ENCODE measurements at places on chromosomes 5 and 9.

DNA sequence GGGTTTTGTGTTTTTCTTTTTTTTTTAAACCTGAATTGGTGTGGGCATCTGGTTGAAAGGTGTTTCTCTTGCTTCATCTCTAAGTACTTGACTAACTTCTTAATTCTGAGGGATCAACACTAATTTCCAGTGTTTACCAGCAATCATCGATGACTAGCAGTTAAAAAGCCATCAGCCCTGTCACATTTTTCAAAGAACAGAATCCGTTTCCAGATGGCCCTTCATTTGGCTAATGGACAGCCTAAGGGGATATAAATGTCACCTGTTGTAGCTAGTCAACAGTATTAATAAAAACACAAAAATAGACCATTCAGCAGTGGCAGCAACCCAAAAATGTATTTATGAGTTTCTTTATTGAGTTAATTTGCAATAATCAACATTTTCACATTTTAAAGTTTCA is 1076.5 kb downstream of the MAT2B start:
- no peaks in the 10 kb centered on the region for H3K4me1 ChIP-seq
- no peaks in the 10 kb centered on the region for H3K36me3 ChIP-seq
- H3K27ac ChIP-seq: no peak overlapping the region
- H3K27me3 ChIP-seq: no peaks in the 10 kb centered on the region
- DNase-seq: no peak

DNA sequence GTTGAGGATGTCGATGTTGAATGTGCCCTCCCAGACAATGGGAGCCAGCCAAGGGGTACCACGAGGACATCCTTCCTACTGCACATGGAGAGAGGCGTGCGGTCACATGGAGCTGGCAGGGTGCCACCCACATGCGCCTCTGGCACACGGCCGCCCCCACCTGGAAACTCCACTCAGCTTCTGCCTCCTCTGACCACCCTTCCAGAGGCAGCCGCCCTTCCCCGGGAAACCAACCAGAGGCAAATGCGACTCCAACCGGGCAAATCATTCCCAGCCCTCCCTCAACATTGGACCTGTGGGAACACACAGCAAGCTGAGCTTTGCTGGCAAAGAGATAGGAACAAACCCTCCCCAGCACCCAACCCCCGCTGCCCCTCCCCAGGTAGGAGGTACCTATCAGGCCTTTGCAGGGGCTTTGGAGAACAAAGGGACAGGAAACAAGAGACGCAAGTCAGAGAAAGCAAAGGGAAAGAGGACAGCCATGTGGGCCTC is 17.5 kb downstream of the ABO start:
- H3K27ac ChIP-seq: no peak overlapping the region
- DNase-seq: no peak
- no peaks in the 10 kb centered on the region for H3K36me3 ChIP-seq
- H3K4me3 ChIP-seq: no peak overlapping the region
- no peaks in the 10 kb centered on the region for H3K27me3 ChIP-seq
- peaks cover 7% of the 10 kb centered on the region for H3K4me1 ChIP-seq

DNA sequence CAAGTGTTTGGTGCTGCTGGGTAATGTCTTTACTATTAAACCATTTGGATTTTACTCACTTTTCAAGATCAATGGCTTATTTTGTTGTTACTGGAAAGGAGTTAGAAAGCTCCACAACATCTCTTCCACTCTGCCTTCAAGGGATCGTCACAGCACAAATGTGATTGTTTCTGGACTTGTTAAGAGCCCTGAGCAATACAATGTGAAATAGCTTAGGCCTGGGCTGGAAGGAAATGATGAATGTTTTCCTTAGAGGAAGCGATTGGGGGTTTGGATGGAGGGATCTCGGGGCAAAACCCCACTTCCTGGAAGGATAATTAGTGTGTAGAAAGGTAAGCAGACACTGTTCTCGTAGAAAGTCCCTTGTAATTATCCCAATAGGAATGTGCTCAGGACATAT is 59.3 kb upstream of the MYO10 start:
- H3K4me1 ChIP-seq: peaks cover 5% of the 10 kb centered on the region
- DNase-seq: no peak
- no peak overlapping the region for H3K27ac ChIP-seq
- no peak overlapping the region for H3K4me3 ChIP-seq
- H3K27me3 ChIP-seq: no peaks in the 10 kb centered on the region
- H3K36me3 ChIP-seq: no peaks in the 10 kb centered on the region

DNA sequence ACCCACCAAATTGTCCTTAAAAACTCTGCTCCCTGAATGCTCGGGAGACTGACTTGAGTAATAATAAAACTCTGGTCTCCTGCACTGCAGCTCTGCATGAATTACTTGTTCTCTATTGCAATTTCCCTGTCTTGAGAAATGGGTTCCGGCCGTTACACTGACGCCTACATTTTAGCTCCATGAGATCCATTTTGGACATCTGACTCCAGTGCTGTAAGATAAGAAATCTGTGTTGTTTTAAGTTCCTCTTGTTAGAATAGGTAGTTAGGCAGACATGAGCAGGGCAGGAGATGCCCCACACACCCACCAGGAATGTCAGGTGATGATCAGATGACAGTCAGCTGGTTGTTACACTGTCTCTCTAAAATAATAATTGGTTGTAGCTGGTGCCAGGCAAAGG is 125.8 kb upstream of the SHB start:
- H3K27ac ChIP-seq: no peak overlapping the region
- H3K36me3 ChIP-seq: no peaks in the 10 kb centered on the region
- no peaks in the 10 kb centered on the region for H3K4me1 ChIP-seq

DNA sequence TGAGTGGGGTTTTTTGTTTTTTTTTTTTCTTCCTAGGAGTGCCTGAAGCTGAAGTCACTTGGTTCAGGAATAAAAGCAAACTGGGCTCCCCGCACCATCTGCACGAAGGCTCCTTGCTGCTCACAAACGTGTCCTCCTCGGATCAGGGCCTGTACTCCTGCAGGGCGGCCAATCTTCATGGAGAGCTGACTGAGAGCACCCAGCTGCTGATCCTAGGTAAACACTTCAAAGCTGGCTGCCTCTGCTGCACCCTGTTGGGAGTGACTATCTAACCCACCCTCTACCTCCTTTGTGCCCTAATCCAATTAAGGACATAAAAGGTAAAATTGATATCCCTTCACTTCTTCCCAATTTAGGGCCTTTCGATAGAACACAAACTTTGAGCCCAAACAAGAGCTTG is 206.8 kb downstream of the SAXO1 start:
- no peaks in the 10 kb centered on the region for H3K27me3 ChIP-seq
- no peak for DNase-seq
- peaks cover 21% of the 10 kb centered on the region for H3K4me1 ChIP-seq
- no peaks in the 10 kb centered on the region for H3K36me3 ChIP-seq
- H3K27ac ChIP-seq: no peak overlapping the region

DNA sequence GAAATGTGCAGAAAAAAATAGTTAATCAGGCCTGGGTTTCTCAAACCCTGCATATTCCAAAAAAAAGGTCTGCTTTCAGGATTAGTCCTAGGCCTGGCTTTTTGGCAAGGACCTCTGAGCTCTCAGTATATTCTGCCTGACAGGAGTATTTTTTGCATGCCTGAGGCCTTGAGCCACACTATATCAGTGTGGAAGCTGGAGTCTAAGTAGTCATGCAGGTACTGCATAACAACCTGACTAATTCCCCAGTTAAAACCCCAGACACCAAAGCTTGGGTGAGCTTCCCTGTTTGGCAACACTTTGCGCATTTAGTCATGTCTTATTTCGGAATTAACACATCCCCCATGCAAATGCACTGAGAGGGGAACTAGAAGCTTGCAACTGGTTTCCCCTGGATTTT is 359.5 kb downstream of the CETN3 start:
- no peak overlapping the region for H3K27ac ChIP-seq
- H3K36me3 ChIP-seq: no peaks in the 10 kb centered on the region
- no peak overlapping the region for H3K4me3 ChIP-seq
- DNase-seq: no peak
- peaks cover 12% of the 10 kb centered on the region for H3K4me1 ChIP-seq

- H3K36me3 ChIP-seq: no peaks in the 10 kb centered on the region
- DNase-seq: no peak
- no peaks in the 10 kb centered on the region for H3K27me3 ChIP-seq
- no peak overlapping the region for H3K4me3 ChIP-seq
- H3K27ac ChIP-seq: no peak overlapping the region
Observed at GRCh38 chr9:87123830-87124229, 176.5 kb upstream of the GAS1 start.

DNA sequence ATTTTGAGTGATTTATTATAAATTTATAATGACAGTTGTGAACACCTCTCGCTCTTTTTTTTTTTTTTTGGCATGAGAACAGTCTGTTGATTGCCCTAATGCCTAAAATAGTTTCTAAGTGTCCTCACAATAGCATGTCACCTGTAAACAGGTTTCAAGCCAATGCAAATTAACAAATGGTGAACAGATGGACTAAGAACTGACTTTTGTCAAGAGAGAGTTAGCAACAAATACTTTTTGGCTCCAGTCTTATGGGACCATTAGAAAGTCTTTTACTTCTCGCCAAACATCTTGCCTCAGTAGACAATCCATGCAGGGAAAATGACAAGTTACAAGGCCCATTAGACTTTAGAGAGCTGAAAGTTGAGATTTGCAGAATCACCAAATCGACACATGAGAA is 67.8 kb downstream of the MED27 start:
- H3K27ac ChIP-seq: no peak overlapping the region
- peaks cover 37% of the 10 kb centered on the region for H3K4me1 ChIP-seq
- no peak overlapping the region for H3K4me3 ChIP-seq
- no peaks in the 10 kb centered on the region for H3K27me3 ChIP-seq
- DNase-seq: no peak
- H3K36me3 ChIP-seq: peaks cover 20% of the 10 kb centered on the region

DNA sequence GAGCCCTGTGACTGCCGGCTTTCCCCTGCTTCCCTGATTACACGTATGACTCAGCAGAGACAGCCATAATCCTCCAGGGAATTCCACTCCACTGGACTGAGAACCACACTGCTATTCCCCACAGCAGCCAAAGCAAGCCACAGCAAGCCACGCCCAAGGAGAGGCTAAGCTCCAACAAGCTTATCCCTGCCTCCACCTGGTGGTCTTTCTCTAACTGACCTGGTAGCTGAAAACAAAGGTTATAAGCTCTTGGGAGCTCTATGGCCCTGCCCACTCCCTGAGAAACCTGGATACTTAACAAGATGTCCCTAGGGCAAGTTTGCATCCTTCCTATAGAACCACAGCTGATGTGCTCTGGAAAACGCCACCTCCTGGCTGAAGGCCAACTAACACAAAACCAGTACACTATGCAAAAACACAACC is 613.7 kb upstream of the CDH18 start:
- H3K4me3 ChIP-seq: no peak overlapping the region
- H3K4me1 ChIP-seq: peaks cover 5% of the 10 kb centered on the region
- H3K27me3 ChIP-seq: no peaks in the 10 kb centered on the region
- peak; percentile 47 for DNase-seq
- no peaks in the 10 kb centered on the region for H3K36me3 ChIP-seq

GRCh38 chr9:138122201-138122600 is 244.6 kb downstream of the CACNA1B start:
- H3K4me1 ChIP-seq: no peaks in the 10 kb centered on the region
- H3K27ac ChIP-seq: no peak overlapping the region
- 0 out of 2 replicates have a peak, but pooled peaks cover 5% of the 10 kb centered on the region for H3K27me3 ChIP-seq
- no peak overlapping the region for H3K4me3 ChIP-seq

DNA sequence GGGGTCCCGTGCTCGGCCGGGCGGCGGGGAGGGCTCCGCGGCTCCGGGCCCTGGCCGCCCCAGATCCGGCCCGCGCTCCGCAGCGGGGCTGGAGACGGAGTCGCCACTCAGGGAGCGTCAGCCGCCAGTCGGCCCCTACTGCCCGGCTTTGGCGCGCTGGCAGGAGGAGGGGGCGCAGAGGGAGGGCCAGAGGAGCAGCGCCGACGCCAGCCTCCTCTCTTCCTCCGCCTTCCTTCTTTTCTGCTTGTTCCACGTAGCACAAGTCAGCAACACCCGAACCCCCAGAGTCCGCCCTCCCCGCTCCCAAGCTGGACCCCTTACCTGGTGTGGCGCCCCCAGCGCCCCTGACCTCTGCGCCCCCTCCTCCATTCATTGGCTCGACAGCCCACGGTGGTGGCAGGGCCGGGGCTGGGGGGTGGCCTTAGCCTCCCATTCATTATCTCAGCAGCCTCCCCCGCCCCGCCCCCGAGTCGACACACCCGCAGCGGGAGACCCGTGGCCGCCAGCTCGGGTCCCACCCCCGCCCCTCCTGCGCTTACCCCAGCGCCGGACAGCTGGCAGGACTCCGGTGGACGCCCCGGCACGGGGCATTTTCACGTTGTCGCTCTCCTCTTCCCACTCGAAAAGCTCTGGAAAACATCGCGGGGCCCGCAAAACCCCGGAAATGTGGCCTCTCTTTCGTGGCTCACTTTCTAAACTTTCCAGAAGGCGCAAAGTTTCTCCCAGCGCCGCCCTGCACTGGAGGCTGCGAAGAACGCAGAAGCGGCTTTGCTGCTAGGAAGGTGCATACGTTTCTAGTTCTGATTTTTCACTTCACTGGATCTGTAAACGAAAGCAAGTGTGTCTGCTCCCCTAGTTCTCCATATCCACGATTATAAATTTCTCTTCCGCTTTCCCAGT is at the start of gene LPAR1:
Gene LPAR1 (minus strand): TSS at position 140 of the 900 bp plus-strand sequence. CDS start 66,353 bp downstream, outside the sequence.
- no peaks in the 10 kb centered on the region for H3K27me3 ChIP-seq
- peak; percentile 32 for DNase-seq
- peaks cover 30% of the 10 kb centered on the region for H3K4me1 ChIP-seq
- peak within 1 kb of the TSS; percentile 83 for H3K4me3 ChIP-seq
- H3K36me3 ChIP-seq: 0 out of 2 replicates have a peak, but pooled peaks cover 3% of the 10 kb centered on the region

GRCh38 chr9:13427587-13427986 is 148.1 kb upstream of the MPDZ start:
- no peak overlapping the region for H3K27ac ChIP-seq
- no peaks in the 10 kb centered on the region for H3K27me3 ChIP-seq
- H3K4me3 ChIP-seq: no peak overlapping the region
- no peaks in the 10 kb centered on the region for H3K4me1 ChIP-seq
- no peaks in the 10 kb centered on the region for H3K36me3 ChIP-seq

GRCh38 chr9:77133011-77133410 is 44.3 kb upstream of the VPS13A start:
- DNase-seq: no peak
- no peaks in the 10 kb centered on the region for H3K4me1 ChIP-seq
- H3K27ac ChIP-seq: no peak overlapping the region
- H3K27me3 ChIP-seq: peaks cover 15% of the 10 kb centered on the region
- H3K4me3 ChIP-seq: no peak overlapping the region

- H3K4me3 ChIP-seq: no peak overlapping the region
- H3K4me1 ChIP-seq: no peaks in the 10 kb centered on the region
- H3K27ac ChIP-seq: no peak overlapping the region
- no peaks in the 10 kb centered on the region for H3K27me3 ChIP-seq
Observed at GRCh38 chr9:90385146-90385545, 257.5 kb downstream of the DIRAS2 start.

DNA sequence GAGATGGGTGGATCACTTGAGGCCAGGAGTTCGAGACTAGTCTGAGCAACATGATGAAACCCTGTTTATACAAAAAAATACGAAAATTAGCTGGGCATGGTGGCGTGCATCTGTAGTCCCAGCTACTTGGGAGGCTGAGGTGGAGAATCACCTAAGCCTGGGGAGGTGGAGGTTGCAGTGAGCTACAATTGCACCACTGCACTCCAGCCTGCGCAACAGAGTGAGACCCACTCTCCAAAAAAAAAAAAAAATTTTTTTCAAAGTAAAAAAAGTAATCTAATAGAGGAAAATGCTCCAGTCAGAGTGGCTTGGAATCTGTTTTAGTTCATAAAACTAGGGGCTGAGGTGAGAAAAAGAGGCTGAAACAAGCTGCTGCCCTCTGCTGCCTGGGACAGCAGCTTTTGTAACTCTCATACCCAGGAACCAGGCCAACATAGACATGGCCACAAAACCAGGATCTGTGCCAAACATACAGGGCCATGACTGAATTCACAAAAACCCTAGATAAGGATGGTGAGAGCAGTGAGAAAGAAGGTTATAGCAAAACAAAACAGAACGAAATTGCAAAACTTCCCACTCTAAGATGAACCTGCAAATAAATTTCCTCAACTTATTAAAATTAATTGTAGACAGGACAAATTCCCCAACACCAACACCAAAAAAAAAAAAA is 13.1 kb upstream of the DCAF12 start:
- H3K4me3 ChIP-seq: no peak overlapping the region
- no peaks in the 10 kb centered on the region for H3K36me3 ChIP-seq
- peak; percentile 64 for DNase-seq
- no peaks in the 10 kb centered on the region for H3K27me3 ChIP-seq
- no peaks in the 10 kb centered on the region for H3K4me1 ChIP-seq
- H3K27ac ChIP-seq: no peak overlapping the region

Data from PC-3 (cell line).